ENCODE measurements at places on chromosomes 11 and 22.

DNA sequence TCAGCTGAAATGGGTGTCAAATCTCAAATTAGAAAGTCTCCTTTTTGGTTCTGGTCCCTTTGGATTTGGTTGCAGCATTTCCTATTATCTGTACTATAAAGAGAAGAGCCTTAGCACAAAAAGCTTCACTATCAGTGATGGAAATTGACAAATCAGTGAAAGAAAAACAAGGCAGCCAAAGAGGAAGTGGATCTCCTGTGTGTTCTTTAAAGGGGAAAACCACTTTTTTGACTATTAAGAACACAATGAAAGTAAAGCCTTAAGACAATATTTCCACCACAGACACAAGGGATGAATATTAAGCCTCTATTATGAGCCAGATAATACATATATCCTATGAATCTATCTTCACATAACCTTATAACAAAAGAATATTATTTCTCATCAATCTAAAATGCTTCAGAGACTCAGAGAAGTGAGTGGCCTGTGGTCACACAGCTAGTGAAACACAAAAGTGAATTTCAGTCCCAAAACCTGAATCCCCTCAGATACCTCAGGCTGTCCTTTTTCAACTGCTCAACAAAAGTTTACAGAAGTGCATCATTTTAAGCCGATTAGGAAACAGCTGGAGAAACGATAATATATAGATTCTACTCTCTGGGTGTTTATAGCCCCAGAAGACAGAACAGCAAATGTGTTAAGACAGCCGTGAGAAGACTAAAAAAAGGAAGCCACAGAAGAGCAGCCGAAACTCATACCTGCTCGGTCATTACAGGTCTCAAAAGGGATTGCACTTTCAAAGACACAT, 24.4 kb upstream of the FSHB start:
- peak; percentile 21 for DNase-seq

DNA sequence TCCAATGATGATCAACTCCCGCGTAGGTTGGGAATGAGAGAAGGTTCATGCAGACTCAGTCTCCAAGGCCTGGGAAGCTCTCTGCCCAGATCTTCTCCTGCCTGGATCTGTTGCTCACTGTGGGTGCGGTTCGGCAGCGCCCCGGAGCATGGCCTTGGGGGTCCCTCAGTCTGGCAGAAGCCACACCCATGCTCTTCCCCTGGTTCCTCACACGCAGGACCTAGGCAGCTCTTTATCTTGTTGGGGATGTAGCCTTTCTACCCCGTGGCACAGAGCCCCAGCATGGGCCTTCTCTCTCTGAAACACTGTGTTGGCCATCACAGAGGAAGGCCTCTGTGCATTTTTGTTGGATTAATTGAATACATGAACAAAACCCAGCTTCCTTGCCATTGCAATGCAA, 1461.6 kb downstream of the BRD1 start:
- DNase-seq, result no peak

DNA sequence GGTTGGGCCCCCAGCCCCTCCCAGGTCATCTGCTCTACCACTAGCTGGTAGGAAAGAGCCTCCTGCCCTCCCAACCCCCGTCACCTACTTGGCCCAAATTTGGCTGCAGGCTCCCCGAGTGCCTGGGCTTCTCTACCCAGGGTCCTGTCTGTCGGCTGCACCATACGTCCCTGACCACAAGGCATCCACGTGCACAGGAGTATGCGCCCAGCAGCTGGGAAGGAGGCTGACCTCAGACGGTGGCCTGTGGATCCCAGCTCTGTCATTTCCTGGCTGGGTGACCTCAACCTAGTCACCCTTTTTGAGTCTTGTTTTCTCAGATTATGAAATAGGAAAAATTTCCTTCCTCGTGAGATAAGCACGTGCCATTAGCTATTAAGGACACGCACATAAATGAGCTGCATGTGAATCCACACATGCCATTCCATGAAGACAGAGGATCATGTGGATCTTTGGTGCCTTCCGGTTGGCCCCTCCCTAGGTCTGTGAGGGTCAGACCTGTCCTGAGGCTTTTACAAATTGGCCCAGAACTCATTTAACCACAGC, 13.7 kb downstream of the CYB561A3 start:
- no peak for DNase-seq

DNA sequence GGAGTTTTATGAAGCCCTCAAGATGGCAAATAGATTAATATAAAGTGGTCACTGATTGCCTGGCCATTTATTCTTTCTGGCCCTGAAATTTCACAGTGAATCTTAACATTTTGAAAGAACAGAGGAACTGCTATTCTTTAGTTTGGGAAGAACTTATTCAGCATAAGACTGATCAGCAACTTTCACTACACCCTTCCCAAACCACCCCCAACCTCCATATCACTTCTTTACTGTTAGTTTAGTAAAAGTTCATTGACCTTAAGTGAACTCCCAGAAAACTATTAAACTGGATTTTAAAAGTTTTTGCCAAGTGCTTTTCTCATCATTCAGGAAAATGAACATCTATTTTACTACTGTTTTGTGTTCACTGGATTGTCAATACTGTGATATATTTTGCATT, 77.4 kb downstream of the NARS2 start:
- no peak for DNase-seq

GRCh38 chr11:122306831-122307391, 190.9 kb upstream of the BLID start:
- DNase-seq, result no peak

GRCh38 chr11:7208391-7208790, 43.3 kb upstream of the SYT9 start:
- DNase-seq, result no peak

DNA sequence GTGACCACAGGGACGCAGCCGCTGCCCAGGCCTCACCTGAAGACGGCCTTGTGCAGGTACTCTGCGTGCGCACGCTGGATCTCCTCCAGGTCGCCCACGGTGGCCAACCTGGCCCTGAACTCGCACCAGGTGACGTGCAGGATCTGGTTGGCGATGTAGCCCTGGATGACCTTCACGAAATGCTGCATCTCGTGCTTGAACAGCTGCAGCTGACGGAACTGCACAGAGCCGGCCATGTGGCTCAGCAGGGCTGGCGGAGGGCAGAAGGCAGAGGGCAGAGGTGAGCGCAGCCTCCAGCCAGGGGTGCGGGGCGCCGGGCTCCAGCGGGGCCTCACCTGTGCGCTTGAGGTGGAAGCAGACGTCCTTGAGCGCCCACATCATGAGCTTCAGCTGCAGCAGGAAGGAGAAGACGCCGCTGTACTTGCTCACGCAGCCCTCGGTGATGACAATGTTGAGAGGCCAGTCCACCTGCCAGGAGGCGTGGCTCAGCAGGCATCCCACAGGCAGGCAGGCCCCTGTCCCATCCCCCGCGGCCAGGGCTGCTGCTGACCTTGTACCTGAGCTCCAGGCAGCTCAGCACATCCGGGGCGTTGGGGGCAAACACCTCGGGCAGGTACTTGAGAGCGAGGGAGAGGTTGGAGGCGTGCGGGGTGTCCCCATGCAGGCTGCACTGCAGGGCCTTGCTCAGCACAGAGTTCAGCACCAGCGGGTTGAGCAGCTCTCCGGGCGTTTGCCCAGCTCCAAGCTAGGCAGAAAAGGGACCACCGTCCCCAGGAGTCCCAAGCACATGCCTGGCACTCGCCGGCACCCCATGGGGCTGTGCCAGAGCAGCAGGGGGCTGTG, 17.6 kb downstream of the SELENOO start:
- DNase-seq, result peak; percentile 34

DNA sequence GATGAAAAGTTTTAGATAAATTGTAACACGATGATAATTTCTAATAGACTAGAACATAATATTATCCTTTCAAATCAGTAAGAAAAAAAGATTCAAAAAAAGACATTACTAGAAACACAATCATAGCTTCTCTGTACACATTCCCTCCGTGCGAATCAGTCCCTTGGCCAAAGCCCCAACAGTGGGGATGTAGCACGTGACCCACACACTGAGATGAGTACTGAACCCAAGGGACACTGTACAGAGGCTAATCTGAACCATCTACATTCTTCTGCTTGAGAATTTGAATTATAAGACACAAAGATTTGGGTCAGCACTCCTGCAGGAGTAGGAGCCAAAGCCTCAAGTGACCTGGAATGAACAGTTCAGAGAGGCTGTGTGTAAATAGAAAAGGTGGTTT, 353.7 kb downstream of the INSC start:
- no peak for DNase-seq

DNA sequence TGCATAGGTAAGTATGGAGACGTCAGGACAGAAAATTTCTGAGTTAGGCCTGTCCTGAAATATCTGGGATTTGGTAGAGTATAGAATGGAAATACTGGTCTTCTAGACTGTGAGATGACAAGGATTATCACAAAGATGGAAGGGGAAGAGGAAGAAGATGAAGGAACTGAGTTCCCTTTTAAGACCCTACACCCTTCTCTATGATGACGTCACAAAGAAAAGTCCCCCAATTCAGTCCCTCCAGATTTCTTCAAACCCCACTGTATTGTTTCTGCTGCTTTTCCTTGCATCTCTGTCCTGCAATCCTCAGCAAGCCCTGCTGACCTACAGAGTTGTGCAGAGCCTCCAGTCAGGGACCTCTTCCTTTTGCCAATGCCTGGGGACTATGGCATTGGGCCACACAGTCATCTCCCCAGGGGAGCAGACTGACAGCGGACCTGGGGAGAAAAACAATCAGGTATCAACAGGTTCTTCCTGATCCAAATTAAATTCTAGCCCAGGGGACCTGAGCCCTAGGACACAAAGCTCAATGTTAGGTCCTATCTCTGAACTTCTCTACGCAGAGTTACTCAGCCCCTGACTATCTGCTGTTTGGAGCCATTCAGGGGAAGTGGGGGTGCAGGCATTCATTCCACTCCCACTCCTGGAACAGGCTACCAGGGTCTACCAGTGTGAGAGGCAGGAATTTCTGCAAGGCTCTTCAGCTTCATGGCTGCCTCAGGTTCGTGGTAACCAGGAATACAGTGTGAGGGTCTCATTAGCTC, 49.2 kb upstream of the POU2AF1 start:
- no peak for DNase-seq

DNA sequence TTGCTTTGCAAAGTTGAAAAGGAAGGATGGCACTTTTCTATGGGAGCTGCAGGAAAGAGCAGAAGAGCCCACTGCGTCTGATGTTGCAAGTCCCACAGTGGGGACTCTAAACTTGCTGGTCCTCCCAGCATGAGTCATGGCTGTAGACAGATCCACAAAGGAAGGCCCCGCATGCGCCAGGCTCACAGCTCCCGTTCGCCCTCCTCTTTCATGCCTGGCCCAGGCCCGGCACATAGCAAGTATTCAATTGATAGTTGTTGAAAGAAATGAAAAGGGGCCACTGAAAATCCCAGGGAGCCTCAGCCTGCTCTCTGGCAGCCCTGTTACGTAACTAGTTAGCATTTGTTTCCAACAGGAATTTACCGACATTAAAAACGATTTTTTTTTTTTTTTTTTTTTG, 18.9 kb downstream of the AP1B1 start:
- DNase-seq, result no peak

DNA sequence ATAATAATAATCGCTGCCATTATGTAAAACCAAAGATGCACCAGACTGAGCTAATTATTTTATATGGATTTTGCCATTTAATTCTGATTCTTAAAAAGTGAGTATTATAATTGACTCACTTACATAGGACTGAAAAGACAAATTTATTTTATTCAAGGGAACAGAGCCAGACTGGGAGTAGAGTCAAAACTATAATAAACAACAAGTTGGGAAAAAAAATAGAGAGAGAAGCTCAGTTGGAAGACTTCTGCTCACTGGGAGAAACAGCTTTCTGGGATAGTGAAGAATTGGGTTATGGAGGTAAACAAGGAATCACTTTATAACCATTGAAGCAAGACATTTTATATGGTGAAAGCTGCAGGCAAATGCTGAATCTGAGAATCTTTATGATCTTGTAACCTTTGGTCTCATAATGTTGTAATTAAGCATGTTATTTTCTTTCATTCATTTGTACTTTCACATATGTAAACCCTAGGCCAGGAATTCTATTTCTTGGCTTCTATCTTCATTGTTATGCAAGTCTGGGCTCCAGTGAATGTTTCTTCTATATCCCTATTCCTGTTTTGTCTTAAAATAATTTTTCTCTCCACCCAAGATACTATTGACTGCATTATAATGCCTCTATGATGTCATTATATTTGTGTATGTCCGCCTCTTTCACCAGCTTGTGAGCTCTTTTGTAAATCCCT, 725.3 kb upstream of the CCDC179 start:
- no peak for DNase-seq

DNA sequence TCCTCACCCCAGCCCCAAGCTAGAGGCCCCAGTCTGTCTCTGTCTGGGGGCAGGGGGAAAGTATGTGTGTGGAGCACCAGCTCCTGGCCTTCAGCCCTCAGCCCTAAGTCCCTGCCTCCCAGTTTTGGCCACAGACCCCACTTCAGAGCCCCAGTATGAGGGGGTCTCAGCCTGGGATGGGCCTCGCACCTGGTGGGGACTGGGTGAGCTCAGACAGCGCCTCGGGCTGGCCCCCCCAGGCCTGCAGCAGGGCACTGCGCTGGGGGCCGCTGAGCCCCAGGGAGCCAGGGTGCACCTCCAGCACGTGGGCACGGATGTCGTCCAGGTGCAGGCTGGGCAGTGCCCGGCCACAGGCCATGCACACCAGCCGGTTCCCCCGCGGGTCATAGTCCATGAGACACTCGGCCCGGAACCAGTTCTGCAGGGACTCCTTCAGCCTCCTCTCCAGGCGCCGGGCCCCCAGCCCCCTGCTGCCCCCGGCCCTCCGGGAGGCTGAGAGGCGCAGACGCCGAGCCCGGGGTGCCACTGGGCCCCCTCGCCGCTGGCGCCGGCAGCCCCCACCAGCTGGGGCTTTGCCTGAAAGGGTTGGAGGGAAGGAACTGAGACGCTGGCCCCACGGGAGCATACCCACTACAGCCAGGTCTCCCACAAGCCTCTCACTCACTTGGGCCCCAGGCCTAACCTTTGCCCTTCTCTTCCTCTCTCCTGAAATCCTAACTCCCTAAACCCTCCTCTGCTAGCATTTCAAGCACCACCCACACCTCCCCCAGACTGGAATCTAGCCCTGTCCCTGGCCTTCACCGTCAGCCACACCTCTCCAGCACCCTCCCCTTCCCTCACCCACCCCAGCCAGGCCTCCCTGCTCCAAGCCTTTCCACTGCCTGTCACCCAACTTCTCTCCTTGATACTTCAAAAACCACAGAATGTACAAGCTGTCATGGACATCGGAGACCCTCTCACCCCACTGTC, 3.6 kb downstream of the ZFTA start:
- peak; percentile 18 for DNase-seq

GRCh38 chr11:72418834-72419560, 15.3 kb downstream of the CLPB start:
- DNase-seq, result no peak

All from B cell (primary cell).